Putamen (tissue), 1 donor: ENCODE measurements at places on chromosomes 3 and 15.

DNA sequence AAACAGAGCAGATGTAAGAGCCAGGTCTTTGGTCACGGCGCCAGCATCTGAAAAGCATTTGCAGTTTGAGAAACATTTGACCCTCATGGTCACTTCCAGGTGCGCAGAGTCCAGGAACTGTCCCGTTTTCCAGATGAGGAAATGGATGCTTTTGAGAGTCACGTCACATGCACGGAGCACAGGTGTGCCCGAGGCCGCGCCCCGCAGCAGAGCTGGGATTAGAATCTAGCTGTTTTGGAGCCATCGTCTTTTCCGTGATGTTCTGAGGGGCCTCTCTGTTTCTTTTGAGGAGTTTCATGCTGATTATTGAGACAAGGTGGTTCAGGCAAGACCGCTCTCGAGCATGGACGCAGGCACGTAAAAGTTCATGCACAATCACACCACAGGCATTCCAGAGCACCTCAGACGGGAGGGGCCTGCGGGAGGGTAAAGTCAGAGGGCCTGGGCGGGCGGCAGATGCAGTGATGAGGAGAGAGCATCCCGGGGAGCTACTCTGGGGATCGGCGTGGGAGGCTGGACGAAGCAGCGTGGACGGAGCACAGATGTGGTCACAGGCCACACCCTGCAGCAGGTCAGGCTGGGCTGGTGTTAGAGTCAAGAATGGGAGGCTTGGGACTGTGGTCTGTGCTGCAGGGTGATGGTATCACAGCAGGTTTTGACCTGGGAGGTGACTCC, 139.2 kb upstream of the MEF2A start:
- DNase-seq: no peak

GRCh38 chr15:61824291-61824690, 236.0 kb downstream of the VPS13C start:
- DNase-seq: no peak

GRCh38 chr3:156630081-156630772, 44.2 kb upstream of the TIPARP start:
- DNase-seq: no peak

GRCh38 chr3:10992017-10992942, at the start of gene SLC6A1:
SLC6A1 (plus strand) TSS chr3:10992748; CDS start chr3:11017212, 24,464 bp downstream.
- DNase-seq: peak; percentile 87

GRCh38 chr3:81638480-81638879, 123.0 kb downstream of the GBE1 start:
- DNase-seq: no peak

GRCh38 chr3:11522953-11523571, 120.7 kb downstream of the VGLL4 start:
- DNase-seq: peak; percentile 37

DNA sequence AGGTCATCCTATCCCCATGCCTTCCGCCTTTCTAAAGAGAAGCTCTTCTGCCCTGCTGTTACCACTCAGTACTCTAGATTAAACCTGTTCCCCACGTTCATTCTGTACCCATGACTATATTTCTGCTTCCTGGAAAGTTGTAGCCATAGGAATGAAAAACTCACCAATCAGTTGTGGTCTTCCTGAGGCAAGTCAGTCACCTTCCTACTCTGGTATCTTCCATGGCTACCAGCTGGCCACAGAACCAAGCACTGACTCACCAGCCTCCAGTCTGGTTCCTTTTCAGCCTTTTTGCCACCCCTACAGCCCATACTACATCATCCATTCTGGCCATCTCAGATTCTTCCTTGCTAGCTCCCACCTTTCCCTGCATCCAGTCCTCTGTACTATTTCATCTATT, 46.4 kb downstream of the TMEM44 start:
- DNase-seq: no peak

DNA sequence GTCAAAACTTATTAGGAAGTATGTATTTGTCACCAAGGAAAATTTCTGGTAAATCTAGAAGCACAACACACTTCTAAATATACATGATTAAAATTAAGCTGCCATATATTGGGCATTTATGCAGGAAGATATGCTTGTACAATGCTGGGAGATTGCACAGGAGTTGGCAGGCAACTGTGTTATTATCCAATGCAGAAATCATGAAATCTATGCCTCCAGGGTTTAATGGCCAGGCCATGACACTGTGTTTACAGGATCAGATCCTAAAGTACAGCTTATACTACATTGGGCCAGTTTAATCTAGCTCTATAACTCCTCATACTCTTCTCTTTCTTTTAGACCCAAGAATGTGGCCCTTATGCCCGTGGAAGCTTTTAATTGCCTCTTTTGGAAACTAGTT, 391.4 kb upstream of the DPH6 start:
- no peak for DNase-seq

DNA sequence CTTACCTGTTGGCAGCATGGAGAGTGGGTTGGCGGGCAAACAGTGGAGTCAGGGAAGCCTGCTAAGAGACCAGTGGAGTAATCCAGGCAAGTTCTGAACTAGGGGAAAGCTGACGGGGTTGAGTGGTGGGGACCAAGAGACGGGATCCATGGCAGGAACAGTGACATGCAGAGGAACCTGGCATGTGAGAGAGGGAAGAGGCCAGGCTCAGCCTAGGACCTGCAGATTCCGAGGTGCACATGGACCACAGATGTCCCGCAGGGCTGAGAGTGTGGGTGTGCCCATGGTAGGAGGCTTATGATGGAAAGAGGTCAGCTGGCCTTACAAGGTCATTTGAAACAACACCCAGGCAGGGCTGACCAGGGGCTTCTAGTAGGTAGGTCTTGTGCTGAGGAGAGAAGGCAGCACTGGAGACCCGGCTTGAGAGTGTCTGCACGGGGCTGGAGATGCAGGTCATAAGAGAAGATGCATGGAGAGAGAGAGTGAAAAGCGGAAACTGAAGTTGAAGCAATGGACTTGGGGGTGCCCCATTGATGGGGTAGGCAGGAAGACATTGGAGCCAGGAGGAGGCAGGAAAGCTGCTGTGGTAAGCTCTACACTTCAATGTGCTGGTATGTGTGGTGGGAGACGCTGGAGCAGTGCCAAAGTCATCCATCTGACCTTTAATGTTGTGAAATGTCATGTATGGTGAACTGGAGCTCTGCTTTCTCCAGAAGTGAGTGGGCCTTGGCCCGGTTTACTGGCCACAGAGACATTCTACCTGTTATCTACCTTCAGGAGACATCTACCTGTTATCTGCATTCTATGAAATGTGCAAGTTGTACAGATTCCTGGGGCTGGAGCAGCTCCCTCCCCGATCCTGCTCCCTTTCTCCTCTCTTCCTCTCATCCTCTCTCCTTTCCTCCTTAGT, 4.6 kb downstream of the SPSB4 start:
- DNase-seq: no peak

GRCh38 chr3:126956866-126957650, 25.9 kb upstream of the PLXNA1 start:
- DNase-seq: no peak

DNA sequence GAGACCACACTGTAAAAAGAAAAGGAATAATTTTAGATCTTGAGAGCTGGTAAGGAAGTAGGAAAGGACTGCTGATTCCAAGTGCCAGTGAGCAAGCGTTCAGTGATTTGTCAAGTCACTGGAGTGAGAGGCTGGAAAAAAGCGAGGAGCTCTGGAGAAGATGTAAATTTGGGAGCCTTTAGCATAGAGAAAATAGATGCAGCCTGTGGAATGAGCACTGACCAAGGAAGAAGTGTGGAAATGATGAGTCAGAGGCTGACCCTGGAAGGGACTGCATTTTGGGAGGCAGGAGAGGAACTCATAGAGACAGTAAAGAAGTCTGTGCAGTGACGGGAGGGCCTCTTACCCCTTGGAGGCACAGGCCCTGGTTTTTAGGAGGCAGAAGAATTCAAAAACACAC, 17.1 kb upstream of the ABTB1 start:
- no peak for DNase-seq

GRCh38 chr3:116896116-116896515, 186.5 kb downstream of the TUSC7 start:
- no peak for DNase-seq

DNA sequence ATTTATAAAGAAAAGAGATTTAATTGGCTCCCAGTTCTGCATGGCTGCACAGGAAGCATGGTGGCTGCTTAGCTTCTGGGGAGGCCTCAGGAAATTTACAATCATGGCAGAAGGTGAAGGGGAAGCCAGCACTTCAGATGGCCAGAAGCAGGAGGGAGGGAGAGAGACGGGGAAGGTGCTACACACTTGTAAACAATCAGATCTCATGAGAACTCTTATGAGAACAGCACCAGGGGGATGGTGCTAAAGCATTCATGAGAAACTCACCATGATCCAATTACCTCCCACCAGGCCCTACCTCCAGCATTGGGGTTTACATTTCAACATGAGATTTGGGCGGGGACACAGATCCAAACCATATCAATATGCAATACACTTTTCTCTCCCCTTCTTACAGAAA, 73.7 kb downstream of the ECT2 start:
- DNase-seq: no peak

DNA sequence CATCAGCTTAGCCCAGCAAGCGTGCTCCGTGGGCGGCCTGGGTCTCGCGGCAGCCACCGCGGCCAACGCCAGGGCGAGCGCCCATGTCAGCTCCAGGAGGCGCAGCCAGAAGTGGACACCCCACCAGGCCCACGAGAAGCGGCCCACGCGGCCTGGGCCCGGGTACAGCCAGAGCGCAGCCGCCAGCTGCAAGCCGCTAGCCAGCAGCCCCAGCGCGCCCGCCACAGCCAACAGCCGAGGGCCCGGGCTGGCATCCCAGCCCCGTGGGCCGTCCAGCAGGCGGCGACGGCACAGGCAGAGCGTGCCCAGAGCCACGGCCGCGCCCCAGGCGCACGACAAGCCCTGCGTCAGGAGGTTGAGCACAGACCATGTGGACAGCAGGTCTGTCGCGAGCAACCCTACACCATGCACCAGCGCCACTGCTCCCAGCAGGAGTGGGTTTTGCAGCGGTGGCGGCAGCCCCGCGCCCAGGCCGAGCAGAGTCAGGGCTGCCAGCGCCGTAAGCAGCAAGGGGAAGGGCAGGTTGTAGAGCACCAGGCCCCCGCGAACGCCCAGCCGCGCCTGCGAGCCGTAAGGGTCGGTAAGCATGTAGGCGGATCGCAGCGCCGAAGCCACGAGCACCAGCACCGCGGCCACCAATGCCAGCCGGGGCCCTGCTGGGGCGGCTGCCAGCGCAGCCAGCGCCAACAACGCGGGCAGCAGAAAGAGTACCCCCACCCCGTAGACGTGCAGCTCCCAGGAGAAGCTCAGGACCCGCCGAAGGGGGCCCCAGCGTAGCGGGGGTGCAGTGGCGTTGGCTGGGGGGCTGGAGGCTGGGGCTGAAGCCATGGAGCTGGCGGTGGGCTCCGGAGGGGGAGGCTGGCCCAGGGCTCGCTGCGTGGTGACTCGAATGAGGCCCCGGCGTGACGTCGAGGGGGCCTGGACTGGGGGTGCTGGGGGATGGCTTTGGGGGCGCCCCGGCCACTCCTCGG, 4.9 kb downstream of the PRRT3 start:
- DNase-seq: peak; percentile 57

DNA sequence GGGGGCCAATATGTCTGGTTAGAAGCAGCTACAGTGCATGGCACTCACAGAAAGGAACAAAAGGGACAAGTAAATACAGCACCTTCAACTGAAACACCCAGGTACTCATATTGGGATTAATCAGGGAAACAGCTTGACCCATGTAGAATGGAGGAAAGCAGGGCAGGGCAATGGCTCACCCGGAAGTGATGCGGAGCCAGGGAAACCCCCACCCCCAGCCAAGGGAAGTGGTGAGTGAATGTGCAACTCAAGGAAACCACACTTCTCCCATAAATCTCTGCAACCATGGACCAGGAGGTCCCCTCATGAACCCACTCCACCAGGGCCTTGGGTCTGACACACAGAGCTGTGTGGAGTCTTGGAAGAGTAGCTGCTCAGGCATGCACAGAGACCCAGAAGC, 117.1 kb downstream of the MTHFS start:
- no peak for DNase-seq

DNA sequence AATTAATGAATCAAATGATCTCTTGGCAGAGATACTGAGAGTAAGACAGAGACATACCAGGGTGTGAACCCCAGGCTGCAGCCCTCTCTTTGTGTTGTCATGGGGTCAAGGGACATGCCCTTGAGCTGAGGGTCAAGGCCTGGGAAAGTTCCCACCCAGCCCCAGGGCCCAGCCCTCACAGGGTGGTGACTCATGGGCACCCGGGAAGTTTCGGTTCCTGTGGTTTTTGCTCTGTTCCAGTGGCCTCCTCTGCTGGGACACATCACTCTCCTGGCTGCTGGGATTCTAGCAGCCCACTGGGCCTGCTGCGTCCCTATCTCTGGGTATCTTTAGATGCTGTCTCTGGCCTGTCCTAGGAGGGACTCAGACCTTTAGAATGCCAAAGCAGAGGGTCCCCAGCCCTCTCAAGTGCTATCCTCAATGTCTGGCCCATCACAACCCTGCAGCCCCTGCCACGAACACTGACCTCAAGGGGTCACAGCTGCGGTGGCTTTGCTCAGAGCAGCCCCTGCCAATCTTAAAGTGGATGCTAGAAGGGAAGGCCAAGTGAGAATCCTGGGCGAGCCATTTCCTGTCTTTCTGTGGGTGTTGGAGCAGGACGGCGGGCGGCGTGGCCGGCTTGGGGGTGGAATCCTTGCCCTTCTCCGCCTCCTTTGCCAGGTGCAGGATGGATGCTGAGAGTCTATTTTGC, 148.4 kb upstream of the TLE3 start:
- no peak for DNase-seq

GRCh38 chr3:101643009-101643844, 33.7 kb downstream of the ZBTB11 start:
- DNase-seq: no peak

GRCh38 chr3:196499061-196499460, 4.5 kb downstream of the RNF168 start:
- DNase-seq: no peak

DNA sequence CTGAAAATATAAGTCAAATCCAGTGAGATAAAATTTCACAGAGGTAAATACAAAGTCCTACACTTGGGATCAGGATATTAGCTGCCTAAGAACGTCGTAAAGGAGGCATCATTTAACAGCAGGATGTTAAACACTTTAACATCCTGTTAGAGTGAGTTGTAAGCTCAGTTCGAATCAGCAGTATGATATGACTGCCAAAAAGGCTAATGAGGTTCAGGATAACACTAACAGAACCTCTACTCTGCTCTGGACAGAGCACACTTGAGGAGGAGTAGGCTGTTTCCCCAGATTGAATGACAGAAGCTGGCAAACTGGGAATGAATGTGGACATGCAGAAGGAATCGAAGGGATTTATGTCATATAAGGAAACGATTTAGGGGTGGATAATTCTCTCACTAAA, 227.1 kb upstream of the CD96 start:
- DNase-seq: no peak
